ENCODE measurements at places on chromosomes 1 and 21.

DNA sequence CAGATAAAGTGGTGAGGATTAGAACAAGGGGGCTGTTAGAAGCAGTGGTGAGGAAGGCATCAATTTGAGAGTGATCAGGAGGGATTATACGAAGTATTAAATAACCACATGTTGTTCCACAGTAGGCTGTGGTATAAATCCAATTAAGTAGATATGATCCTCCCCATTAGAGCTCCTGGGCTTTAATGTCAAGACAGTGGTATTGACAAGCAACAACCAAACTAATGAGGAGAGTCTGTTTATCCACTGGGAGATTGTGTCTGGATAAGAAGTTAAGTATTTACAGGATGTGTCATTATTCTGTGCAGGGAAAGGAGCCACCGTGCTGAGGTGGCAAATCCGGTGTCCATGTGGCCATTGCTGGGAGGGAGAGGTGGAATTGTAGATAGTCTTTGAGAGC, 5.8 kb downstream of the ACTN2 start:
- no peak for DNase-seq

DNA sequence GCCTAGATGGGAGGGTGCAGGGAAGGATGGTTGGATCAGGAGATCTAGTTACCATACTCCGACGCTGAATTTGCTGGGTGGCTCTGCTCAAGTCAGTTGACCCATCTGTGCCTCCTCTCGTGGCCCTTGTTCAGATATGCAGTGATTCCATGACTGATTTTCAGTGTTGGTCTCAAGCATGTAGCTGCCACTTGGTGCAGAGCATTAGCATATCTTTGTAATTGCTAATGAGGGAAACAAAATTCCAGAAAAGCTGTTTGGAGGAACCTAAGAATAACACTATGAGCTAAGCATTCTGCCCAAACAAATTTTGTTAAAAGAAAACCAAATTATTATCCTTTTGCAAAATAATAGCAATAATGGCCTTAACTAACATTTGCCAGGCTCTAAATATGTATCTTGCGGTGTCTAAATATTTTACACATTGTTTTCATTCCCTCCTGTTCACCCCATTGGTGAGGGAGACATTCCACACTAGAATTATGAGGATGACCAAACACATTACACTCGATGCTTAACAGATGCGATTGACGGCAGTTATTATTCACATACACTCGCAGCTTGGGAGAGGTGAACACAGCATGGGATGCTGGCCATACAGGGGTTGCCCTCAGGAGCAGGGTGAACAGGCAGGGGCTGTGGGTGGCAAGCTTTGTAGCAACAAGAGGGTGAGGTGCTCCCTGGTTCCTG, 69.1 kb downstream of the KCNJ15 start:
- no peak for DNase-seq

- DNase-seq: no peak
These were observed 59.4 kb downstream of the SLC30A7 start for GRCh38 chr1:100955322-100955721.

DNA sequence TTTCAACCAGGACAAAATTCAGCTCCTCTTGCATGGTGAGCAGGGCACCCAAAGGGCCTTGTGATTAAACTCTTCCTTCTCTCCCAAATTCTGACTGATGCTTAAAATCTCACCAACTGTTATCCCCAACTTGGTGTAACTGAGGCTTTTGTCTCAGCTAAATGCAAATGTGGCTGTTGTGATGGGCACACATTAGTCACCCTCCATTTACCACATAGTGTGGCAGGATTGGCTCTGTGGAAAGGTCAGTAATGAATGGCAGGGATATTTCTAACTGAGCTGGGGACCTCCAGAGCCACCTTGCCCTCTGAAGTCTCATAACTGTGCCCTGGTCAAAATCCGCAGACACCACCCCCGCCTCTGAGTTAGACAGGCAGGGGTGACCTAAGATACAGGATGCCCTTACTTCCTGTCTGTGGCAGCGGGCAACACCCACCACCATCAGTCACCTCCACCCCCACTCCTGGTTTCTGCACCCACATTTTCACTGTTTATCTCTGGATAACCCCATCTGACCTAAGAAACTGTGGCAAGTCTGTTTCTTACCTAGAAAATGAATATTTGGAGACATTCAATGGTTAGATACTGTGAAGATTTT, 25.4 kb upstream of the RGS16 start:
- DNase-seq: peak; percentile 72

DNA sequence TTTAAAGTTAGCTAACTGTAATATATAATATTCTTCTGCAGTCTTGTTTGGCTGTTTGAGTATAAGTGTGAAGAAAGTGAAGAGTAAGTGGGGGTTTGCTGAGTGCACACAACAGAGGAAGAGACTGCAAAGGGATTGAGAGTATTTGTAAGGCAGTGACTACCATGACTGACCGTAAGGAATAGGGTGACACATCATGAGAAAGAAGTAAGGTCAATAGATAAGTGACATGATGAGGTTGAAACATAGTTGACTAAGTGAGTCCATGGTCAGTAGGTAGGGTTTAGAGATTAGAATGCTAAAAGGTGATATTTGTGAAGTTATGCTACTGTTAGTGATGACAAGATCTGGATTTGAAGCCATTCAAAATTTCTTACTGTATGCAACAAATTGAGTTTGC, 27.7 kb downstream of the WARS2 start:
- no peak for DNase-seq

DNA sequence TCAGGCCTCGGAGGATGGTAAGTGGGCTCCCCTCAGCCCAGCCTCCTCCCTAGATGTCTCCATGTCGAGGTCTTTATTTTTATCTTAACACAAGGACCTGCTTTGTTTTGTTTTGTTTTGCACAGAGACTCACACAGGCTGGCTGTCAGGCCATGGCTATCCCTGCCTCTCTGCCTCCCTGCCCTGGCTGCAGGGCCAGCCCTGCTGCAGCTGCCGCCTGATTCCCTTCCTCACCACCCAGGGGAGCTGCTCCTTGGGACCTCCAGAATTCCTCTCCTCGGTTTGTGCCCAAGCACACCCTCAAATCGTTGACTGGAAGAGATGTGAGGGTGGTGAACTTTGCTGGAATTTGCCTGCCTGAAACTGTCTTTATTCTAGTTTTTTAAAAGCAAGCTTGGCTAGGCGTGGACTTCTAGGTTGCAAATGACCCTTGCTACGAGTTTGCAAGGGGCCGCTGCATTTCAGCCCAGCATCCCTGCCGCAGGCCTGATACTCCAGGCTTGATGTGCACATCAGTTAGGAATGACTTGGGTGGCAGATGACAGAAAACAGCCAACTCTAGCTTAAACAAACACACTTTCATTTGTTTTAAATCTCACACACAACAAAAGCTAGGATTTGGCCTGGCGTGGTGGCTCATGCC, 37.1 kb downstream of the WNT9A start:
- DNase-seq: no peak

GRCh38 chr1:179955731-179956130, 1.1 kb downstream of the CEP350 start:
- DNase-seq: no peak

GRCh38 chr1:165425621-165426020, 19.3 kb downstream of the RXRG start:
- no peak for DNase-seq

GRCh38 chr1:147492207-147492606, 49.1 kb upstream of the BCL9 start:
- DNase-seq: no peak

DNA sequence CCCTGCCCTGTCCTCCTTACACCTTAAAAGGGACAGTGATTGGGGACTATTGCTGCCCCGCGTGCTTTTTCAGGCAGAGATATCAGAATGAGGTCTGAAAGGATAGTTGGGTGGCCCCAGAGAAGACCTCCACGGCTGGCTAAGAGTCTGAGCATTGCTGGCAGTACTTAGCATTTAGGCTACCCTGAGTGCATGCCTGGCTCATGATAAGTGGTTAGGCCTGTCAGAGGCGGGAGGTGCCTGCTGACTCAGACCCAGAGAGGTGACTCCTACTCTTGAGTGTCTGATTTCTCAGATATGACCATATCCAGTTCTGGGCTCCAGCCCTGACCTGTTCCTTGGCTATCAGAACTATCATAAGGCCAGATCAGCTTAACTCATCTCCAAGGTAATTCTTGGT, 213.7 kb downstream of the PBX1 start:
- DNase-seq: no peak

GRCh38 chr1:11720033-11720376, 15.9 kb upstream of the AGTRAP start:
- DNase-seq: no peak

DNA sequence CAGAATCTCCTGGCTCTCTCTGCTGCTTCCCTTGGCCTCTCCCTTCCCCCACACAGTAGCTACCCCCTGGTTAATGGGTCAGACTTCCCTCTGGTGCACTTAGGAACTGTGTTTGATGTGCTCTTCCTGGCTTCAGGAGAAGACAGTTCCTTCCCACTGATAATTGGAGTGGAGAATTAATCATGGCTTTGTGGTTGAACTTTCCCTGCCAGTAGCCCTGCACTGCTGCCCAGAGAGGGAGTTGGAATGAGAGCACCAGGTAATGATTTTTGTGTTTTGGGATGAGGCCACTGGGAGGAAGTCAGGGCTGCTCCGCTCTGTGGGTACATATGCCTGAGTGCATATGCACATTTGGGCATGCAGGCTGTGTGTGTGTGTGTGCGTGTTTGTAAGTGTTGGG, 39.7 kb upstream of the PADI2 start:
- DNase-seq: no peak

- no peak for DNase-seq
These were observed 51.0 kb downstream of the GADD45A start for GRCh38 chr1:67735806-67736627.

DNA sequence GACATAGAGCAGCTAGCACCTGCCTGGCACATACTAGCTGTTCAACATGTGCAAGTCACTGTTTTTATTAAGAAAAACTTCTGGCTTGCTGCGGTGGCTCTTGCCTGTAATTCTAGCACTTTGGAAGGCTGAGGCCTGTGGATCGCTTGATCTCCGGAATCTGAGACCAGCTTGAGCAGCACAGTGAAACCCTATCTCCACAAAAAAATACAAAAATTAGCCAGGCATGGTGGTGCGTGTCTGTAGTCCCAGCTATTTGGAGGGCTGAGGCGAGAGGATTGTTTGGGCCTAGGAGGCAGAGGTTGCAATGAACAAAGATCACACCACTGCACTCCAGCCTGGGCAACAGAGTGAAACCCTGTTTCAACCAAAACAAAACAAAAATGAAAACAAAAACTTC, 27.7 kb upstream of the C8B start:
- DNase-seq: no peak

- DNase-seq: no peak
These were observed 7.4 kb downstream of the DOP1B start for GRCh38 chr21:36163750-36164741.

GRCh38 chr1:220884981-220885918, 6.0 kb downstream of the HLX start:
- no peak for DNase-seq

DNA sequence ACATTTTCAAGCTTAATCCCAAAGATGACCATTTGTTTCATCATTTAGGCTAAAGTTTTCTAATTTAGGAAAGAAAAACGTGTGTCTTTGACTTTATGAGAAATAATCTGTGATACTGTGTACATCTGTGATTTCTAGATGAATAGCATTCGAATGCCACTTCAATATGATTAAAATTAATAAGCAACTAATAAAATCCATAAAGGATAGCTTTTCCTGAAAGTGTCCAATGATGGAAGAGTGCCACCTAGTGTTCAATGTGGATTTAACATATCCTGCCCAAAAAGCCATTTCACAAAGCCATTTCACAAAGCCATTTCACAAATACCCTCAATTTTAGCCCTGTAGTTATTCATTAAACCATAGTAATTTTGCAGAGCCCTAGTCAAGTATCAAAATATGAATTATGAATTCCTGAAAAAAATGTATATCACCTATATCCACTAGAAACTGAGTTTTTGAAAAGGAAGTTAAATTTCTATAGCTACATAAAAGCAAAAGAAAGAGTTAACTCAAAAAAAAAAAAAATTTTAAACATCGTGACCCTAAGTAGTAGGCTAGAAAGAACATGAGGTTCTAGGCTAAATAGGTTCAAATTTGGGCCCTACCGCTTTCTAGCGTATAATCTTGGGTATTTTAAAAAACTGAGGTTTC, 19.1 kb downstream of the NME7 start:
- no peak for DNase-seq

DNA sequence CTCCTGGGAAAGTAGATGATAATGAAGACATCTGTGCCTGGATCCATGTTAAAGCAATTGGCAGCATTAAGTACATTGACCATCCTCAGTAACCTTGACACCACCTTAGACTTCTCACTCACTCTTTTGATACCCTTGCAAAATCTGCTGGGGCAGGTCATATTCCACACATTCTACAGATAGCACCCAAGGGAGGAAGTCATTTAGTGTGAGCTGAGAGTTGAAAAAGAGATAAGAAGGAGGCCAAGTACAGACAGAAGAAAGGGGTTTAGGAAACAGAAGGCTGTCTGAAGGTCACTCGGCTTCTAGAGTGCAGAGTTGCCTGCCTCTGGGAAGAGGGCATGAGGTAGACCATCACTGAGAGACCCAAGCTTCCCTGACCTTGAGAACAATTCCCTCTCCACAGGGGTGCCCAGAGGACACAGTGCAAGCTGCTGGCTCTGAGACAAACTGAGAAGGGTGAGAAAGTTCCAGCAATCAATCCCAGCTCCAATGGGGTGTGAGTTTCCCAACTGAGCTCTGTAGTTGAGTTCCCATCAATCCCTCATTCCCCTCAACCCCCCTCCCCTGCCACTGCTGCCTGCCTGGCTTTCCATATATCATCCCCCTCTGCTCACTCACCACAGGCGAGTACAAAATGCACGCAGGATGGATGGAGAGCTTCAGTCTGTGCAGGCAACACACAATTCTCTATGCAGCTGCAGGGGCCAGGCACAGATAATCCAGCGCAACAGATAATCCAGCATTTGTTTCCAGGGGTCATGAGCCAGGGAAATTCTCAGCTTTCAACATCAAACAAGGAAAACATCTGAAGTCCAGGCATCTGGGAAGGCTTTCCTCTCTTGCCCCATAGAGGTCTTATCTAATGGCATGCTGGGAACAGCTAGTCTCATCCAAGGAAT, 7.4 kb upstream of the MOB3C start:
- no peak for DNase-seq

DNA sequence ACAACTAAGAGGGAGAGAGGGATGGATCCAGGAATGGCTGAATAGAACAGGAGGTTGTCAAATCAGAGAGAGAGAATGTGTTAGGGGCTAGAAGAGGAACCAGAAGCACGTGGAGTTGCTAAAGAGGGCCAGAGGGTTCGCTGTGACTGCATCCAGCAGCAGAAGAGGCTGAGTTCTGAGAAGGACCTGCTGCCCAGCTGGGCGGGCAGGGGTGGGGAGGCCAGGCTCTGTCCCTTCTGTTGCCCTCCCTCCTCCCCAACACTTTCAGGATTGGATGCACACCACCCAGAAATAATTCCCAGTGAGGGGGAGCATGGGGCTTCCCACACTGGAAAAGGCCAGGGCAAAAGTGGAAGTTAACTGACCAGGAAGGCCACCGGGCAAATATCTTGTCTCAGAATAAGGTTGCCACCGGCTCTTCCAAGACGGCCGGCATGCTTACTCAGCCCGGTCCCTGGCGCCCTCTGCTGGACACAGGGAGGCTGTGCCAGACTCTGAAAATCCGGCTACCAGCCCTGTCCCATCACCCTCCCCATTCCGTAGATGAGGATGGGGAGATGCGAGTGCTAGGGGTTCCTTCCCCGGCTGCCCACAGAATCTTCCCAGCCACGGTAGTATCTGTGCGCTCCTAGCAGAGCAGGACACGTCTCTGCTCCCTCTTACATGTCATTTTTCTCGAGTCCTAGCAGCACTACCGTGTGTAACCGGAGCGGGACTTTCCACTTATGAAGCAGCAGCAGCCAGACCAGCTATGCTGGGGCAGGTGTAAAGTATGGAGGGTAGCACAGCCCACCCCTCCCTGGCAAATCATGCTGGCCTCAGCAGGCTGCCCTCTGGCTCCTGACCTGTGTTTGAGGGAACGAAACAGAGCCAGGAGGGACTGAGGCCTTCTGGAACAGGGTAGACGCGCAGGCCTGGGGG, 46.8 kb upstream of the A3GALT2 start:
- DNase-seq: peak; percentile 62
